Large intestine (tissue), 12 donors: ENCODE measurements at places on chromosomes 1 and 21.

- no peak for DNase-seq
Observed at GRCh38 chr1:239126884-239127283, 259.5 kb upstream of the CHRM3 start.

DNA sequence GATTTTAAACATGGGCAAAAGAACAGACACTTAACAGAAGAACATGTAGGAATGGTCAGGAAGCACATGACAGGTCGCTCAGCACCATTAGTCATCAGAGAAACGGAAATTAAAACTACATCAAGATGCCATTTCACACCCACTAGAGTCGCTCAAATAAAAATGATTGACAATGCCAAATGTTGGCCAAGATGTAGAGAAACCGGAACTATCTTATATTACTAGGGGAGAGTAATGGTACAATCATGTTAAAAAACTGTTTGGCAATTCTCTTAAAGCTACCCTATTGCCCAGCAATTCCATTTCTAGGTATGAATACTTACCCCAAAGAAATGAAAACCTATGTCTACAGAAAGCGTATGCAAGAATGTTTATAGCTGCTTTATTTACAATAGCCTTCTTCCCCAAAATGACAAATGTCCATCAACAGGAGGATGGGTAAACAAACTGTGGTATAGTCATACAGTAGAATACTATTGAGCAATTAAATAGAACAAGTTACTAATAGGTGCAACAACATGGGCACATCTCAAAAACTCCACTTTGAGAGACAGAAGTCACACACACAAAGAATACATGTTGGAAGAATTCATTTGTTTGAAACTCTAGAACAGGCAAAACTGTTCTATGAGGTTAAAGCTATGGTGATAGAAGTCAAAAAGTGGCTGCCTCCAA is 92.8 kb downstream of the ETS2 start:
- no peak for DNase-seq

- DNase-seq = no peak
Observed at GRCh38 chr1:89888480-89889322, 67.9 kb downstream of the LRRC8D start.

DNA sequence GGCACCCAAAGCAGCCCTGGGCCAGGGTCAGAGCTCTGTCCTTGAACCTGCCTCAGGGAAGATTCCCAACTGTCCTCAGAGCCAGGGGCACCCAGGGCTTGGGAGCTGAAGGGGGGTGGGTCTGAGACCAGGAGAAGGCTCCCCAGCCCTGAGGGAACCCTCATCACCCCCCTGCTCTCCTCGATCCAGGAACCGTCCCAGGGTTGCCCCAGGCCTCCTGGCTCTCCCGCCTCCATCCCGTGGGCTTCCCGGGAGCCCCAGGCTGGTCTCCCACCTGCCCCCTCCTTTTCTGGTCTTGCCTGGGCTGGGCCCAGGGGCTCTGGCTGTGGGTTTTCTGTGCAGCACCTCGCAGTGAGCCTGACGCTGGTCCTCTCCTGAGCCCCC is 6.7 kb upstream of the SAMD11 start:
- DNase-seq = no peak

DNA sequence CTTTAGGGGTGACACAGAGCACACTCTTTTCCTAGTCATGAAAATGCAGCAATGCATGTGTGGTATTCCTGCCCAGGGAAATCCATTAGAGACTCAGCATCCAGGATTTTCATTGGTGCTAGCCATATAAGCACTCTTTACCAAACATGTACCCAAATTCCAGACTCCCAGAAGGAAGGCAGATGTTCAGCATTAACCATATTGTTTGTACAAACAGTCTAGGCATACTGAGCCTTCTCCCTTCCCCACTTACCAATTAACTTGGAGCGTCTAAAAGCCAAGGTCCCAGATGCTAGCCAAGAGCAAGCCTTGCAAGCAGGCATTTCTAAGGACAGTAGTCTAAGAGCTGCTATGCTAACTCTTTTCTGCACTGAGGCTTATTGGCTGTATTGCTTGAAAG is 27.9 kb downstream of the ZBED6 start:
- no peak for DNase-seq

- no peak for DNase-seq
Observed at GRCh38 chr1:41880261-41880660, 38.5 kb downstream of the HIVEP3 start.

- DNase-seq = no peak
Observed at GRCh38 chr21:29194342-29194741, 63.9 kb downstream of the MAP3K7CL start.

DNA sequence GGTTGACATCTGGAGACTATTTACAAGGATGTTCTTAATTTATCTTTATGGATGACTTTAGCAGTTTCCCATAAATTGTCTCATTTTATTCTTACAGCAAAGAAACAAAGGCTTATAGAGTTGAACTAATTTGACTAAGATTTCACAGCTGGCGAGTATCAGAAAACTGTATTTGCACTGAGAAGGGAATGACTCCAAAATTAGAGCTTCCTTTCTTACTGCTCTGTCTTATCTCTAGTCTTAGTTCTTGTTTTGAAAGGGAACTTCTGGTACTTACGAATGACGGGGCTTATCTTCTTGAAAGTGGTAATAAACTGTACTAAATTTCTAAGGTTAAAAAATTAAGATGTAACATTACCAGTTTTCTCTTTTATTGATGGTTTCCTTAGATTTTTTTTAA is 13.6 kb downstream of the CNST start:
- DNase-seq = no peak

DNA sequence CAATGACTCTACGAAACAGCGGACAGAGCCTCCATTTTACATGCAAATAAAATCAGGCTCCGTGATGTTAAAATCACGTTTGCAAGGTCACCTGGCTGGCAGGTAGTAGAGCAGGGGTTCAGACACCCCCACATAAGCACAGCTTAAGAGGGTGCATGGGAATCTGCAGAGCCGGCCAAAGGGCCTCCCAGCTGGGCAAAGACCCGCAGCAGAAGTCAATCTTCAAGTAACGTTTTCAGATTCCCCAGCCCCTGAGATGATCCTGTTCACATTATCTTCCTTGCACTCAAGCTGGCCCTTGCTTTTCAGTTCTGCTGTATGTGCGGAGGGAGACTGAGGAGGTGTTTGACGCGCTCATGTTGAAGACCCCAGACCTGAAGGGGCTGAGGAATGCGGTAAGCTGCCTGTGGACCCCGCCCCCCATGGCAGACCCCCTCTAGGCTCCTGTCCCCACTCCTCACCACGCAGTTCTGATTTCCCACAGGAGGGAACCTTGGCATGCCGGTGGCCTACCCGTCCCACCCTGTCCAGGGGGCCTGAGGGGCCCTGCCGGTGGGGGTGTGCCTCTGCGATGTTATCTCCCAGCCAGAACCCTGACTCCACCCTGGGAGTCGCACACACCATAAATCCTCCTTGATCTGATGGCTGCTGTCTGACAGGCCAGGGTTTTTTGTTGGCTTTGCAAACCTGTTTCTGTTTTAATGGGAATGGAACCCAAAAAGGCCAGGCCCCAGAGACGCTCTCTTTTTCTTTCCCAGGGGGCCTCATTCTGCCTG is 28.2 kb downstream of the GRHL3 start:
- no peak for DNase-seq

DNA sequence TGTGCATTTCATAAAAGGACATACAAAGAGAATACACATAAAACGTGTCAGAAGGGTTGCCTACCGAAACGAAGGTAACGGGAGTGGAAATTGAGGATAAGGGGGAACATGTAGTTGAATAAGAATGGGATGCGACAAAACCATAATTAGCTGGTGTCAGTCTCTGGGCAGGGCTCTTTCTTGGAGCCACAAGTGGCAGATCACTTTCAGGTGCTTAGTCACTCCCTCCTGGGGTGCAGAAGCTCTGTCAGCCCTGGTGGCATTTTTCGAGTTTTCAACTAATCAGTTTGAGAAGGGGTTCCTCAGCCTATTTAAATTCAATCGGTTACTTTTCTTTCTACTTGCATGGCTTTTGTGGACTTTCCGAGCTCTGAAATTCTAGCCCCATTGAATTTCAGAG is 133.9 kb upstream of the IGSF21 start:
- no peak for DNase-seq
